ENCODE measurements at places on chromosomes 4 and X. TPM values are rescaled to one million over a fixed set of nuclear protein-coding genes. Genes with fewer than 3 reads are reported as not detected.

The RTL5 gene
- 2.6 TPM for total RNA-seq

The NALF2 gene
- total RNA-seq = 26.1 TPM

DNA sequence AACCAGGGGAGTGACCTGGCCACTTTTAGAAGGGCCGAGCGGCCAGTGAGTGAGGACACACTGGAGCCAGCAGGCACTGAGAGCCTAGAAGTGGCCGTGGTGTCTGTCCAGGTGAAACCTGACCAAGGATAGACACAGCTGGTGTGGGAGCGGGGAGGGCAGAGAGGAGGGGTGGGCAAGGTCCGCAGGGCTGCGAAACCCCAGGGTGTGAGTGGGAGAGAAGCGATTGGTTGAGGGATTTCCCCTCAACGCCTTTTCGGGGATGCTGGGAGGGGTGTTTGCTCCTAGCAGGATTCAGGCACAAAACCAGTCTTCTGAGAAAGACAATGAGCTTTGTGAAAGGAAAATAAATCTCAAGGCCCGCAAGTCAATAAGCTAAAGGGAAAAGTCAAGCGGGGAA lies 33.2 kb upstream of the ARSD start:
- no peak overlapping the region for H3K4me3 ChIP-seq
- DNase-seq = no peak
- no peak overlapping the region for H3K27ac ChIP-seq
- H3K27me3 ChIP-seq = no peaks in the 10 kb centered on the region
- H3K36me3 ChIP-seq = no peaks in the 10 kb centered on the region

DNA sequence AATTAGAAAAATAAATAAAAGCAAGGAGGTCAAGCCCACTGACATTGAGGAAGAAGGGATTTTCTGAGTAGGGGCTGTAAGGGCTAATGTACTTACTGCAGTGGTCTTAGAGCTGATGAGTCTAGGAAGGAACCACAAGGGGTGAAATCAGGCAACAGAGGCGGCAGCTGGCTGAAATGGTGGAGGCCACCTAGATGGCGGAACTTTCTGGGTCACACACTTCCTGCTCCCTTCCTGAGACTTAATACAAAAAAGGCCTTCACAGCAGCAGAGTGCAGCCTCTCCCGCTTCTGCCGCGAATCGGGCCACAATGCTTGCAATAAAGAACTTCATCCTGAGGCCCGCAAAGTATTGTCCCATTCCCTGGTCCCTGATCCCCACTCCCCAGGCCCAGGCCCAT lies 15.4 kb downstream of the SNX12 start:
- DNase-seq = no peak
- peaks cover 4% of the 10 kb centered on the region for H3K4me1 ChIP-seq
- no peaks in the 10 kb centered on the region for H3K36me3 ChIP-seq
- no peaks in the 10 kb centered on the region for H3K27me3 ChIP-seq

GRCh38 chrX:7059859-7060258 lies 87.7 kb upstream of the STS start:
- H3K4me3 ChIP-seq = no peak overlapping the region
- DNase-seq = no peak
- H3K4me1 ChIP-seq = no peaks in the 10 kb centered on the region
- H3K27me3 ChIP-seq = no peaks in the 10 kb centered on the region

DNA sequence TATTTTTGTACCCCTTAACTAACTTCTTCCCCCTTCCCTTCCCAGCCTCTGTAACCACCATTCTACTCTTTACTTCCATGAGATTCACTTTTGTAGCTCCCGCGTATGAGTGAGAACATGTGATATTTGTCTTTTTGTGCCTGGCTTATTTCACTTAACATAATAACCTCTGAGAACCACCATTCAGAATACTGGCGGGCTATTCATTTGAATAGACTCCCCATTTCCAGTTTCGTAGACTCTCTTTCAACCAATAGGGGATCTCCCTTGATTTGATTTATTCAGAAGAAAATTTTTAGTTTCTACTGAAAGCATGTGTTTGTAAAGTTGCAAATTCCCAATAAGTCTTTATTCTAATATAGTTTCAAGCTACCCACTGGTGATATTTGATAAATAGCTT lies 117.2 kb downstream of the GATB start:
- no peak for DNase-seq
- no peak overlapping the region for H3K27ac ChIP-seq
- H3K27me3 ChIP-seq = no peaks in the 10 kb centered on the region

DNA sequence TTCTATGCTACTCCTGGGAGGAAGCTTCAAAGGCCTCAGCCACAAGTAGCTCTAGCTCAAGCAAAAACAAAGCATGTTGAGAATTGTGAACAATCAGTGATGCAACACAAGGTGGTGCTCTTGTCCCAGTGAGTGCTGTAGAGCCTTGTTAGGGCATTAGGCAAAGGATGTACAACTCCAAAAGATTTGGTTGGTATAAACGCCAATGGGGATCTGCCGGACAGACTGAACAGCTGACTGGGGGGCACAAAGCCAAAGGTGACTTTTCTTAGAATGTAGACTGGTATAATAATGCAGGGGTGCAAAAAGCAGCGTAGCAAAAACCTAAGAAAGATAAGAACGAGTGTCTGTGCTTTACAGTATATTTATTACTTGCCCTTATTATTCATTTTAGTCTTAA lies 62.6 kb upstream of the ALB start:
- DNase-seq = no peak
- no peaks in the 10 kb centered on the region for H3K36me3 ChIP-seq
- no peaks in the 10 kb centered on the region for H3K4me1 ChIP-seq
- no peak overlapping the region for H3K4me3 ChIP-seq
- peaks cover 4% of the 10 kb centered on the region for H3K27me3 ChIP-seq

GRCh38 chr4:51890760-51891159 lies 47.8 kb downstream of the DCUN1D4 start:
- H3K4me1 ChIP-seq = peaks cover 19% of the 10 kb centered on the region
- DNase-seq = no peak
- no peaks in the 10 kb centered on the region for H3K27me3 ChIP-seq
- H3K4me3 ChIP-seq = no peak overlapping the region

- no peaks in the 10 kb centered on the region for H3K36me3 ChIP-seq
- no peak for DNase-seq
These were observed 146.1 kb upstream of the NEIL3 start for GRCh38 chr4:177163532-177163931.

GRCh38 chr4:5758741-5759140 lies 47.7 kb downstream of the EVC start:
- H3K4me3 ChIP-seq = no peak overlapping the region
- no peak overlapping the region for H3K27ac ChIP-seq
- no peak for DNase-seq
- H3K36me3 ChIP-seq = peaks cover 43% of the 10 kb centered on the region

DNA sequence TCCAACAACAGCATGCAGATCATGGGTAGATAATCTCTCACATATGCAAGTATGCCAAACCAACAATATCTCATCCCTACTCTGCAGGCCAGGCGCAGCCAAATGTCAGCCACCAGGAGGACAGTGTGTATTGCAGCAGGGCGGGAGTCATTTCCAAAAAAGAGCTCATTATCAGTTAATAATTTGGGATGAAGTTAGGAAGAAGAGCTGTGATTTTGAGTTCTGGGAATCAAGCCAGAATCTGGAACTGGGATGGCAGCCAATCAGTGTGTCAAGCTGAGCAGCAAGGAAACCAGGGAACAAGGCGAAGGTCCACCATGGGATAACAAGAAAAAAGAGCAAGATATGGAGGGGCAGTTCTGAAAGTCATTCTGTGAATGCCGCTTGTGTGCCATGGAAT lies 88.2 kb upstream of the CAMK2D start:
- H3K27me3 ChIP-seq = no peaks in the 10 kb centered on the region
- DNase-seq = peak; percentile 37
- H3K4me3 ChIP-seq = no peak overlapping the region
- no peak overlapping the region for H3K27ac ChIP-seq

DNA sequence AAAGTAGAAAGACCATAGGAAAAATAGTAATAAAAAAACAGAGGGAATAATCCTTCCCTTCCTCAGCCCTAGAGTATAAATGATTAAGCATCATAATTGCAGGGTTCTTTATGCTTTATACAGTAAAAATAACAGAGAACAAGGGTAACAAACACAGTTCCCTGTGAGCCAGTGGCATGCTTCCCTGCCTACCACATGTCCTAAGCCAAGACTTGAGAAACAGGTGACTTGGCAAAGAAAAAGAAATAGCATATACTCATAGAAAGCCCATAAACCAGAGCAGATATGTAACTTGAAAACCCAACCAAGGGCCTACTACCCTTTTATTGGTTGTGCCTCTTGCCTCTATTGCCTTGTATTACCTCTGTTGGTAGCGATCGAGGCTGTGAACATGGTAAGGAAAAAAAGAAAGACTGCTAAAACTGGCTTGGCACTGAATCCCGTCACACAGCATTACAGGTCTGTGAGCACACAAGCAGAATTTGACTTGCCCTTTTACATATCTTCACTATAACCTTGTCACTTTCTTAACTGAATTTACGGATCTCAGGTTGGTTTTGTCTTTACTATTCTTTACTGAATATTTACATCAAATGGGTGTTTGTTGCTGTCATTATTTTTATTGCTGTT lies 30.9 kb upstream of the MYOZ2 start:
- H3K27ac ChIP-seq = peak overlapping the region; percentile 64
- H3K4me1 ChIP-seq = peaks cover 53% of the 10 kb centered on the region
- H3K4me3 ChIP-seq = no peak overlapping the region
- DNase-seq = no peak

DNA sequence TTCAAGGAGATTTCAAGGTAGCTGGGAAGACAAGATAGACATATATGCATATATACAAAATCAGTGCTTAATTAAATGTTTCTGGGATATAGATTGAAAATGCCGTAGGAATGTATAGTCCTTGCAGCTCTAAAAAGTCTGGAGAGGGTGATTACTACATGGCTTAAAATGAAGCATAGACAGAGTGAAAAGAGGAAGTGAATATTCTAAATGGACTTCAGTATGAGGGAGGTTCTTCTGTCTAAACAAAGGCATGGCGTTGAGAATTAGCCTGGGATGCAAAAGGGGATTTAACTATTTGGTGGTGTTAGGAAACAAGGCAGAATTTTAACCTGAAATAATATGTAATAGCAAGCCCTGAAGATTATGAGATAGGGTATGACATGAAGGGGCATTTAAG lies 141.5 kb upstream of the FRMPD4 start:
- H3K4me3 ChIP-seq = no peak overlapping the region
- H3K27ac ChIP-seq = no peak overlapping the region
- no peak for DNase-seq
- H3K4me1 ChIP-seq = no peaks in the 10 kb centered on the region
- H3K36me3 ChIP-seq = no peaks in the 10 kb centered on the region
- H3K27me3 ChIP-seq = no peaks in the 10 kb centered on the region

DNA sequence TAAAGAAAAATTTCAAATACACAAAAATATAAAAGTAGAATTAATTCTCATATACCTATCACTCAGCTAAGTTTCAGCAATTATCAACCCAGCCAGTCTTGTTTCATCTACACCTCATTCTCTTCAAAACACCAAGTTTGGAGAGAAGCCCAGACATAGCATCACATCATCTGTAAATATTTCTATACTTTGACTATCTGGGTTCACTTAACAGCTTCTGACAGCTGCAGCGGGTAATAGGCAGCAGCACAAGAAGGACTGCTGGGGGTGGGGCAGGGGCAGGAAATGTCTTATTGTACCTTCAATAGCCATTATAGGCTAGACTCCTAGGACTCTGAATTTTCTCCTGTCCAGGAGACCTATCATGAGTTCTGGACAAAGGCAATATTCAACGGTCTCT lies 54.1 kb downstream of the PHF8 start:
- H3K27me3 ChIP-seq = no peaks in the 10 kb centered on the region
- H3K4me3 ChIP-seq = no peak overlapping the region
- no peaks in the 10 kb centered on the region for H3K4me1 ChIP-seq
- H3K36me3 ChIP-seq = peaks cover 47% of the 10 kb centered on the region
- no peak for DNase-seq

GRCh38 chr4:5212255-5213013 lies 161.2 kb downstream of the STK32B start:
- H3K27me3 ChIP-seq = peaks cover 39% of the 10 kb centered on the region
- H3K27ac ChIP-seq = no peak overlapping the region
- H3K36me3 ChIP-seq = no peaks in the 10 kb centered on the region
- no peaks in the 10 kb centered on the region for H3K4me1 ChIP-seq

- H3K36me3 ChIP-seq = no peaks in the 10 kb centered on the region
- H3K27me3 ChIP-seq = no peaks in the 10 kb centered on the region
- H3K27ac ChIP-seq = no peak overlapping the region
These were observed 17.1 kb upstream of the RAI2 start for GRCh38 chrX:17878028-17878670.

GRCh38 chrX:40006106-40007017 lies 91.4 kb downstream of the BCOR start:
- H3K4me3 ChIP-seq = peak overlapping the region; percentile 50
- H3K36me3 ChIP-seq = no peaks in the 10 kb centered on the region
- DNase-seq = peak; percentile 56
- H3K27me3 ChIP-seq = no peaks in the 10 kb centered on the region

DNA sequence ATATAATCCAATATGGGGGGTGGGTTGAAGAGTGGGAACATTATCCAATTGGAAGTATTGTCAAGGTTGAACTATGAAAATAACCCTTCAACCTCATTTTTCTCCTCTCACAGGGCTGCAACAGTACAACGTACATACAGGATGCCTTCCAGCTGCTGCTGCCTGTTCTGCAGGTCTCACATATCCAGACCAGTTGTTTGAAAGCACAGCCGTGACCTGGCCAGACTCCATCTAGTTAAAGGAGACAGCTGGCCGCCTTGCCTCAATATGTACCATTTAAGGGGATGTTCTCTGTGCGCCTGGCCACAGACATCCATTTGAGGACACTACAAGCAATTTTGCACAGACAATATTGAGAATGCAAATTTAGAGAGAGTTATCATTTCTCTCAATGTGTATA lies 75.7 kb downstream of the FAM114A1 start:
- H3K4me1 ChIP-seq = peaks cover 12% of the 10 kb centered on the region
- H3K36me3 ChIP-seq = peaks cover 59% of the 10 kb centered on the region
- H3K27me3 ChIP-seq = no peaks in the 10 kb centered on the region
- DNase-seq = peak; percentile 63
- H3K4me3 ChIP-seq = no peak overlapping the region

GRCh38 chr4:81499840-81500239 lies 28.1 kb upstream of the RASGEF1B start:
- H3K36me3 ChIP-seq = no peaks in the 10 kb centered on the region
- H3K27me3 ChIP-seq = no peaks in the 10 kb centered on the region
- no peak overlapping the region for H3K27ac ChIP-seq
- DNase-seq = no peak
